ENCODE measurements at places on chromosomes 7 and 10.

DNA sequence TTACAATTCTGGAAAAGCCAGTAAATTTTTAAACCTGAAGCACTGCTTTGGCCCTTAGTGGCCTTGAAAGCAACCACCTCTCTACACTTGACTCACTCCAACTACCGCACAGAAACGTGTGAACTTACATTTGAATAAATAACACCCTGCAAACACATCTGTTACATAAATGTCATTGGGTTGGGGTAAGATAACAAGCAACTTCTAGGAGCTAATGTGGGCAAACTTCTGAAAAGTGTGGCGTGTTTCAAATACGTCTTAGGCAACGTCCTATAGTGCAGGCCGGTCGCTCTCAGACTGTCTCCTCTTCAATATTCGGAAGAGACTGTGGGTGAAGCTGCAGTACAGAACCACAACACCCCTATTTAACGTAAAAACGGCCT, 474 bp downstream of the ORC5 start:
- DNase-seq, result peak; percentile 11

DNA sequence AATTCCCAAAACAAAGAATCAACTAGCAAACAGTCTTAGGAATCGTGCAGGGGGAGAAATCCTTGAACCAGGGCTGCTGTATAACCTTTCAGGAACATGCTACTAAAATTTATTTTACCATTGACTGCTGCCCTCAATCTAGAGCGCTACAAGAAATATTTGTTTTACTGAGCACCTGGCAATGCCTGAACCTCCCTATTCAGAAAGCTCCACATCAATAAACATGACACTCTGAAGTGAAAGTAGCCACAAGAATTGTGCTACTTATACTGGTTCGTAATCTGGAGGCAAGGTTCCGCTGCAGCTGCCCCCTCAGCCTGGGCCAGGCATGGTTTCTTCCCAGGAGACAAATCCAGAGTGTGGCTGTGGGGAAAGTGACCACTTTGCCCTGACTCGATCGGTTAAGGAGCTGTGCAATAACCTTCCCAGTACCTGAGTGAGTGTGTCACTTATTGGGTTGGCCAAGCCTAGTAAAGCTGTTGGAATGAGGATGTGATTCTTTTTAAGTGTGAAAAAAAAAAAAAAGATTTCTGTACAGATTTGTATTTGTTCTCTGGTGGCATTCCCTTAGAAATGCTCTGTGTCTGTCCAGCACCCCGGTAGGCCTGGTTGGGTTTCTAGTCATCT, 7.7 kb downstream of the VWA2 start:
- DNase-seq, result no peak

GRCh38 chr7:146528581-146528980, 412.0 kb downstream of the CNTNAP2 start:
- DNase-seq, result no peak

DNA sequence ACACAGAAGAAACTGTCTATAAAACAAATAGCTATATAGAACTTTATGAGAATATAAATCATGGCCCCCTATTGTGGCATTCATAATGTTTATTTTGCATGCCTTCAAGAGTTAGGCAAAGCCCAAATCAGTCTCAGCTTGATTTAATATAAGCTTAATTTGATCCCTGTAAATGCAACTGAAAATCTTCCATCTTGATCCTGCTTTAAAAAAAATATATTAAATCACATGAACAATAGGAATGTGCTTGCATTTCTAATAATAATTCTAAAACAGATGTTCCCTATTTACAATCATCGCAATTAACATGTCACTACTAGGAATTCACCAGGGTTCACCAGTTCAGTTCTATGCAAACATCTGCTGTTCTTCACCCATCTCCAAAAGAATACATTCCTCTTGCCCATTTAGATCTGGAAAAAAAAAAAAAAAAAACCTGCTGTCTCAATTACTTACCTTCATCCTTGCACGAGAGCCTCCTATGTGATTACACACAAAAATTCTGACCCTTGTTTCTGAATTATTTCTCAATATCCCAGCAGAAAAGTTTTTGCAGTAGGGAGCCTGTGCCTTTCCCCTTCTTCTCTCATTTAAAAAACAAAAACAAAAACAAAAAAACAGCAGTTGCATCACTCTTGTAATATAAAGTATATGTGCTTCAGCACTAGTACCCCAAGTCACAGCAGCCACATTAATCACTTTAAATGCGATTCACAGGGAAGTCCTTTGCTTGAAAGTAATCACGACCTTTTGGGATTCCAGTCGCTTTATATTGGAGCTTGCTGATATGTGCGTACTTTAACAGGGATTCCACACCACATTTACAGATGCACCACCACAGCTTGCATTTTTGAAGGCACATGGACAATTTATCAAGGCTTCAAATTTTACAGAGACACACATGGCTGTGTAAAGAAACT, 194.8 kb upstream of the KMT2E start:
- DNase-seq, result no peak

- peak; percentile 65 for DNase-seq
These were observed 170.0 kb upstream of the MKLN1 start for GRCh38 chr7:131157530-131158243.

- DNase-seq, result no peak
These were observed 6.8 kb downstream of the ELMO1 start for GRCh38 chr7:37441816-37442215.

GRCh38 chr7:97006055-97006815, 882 bp downstream of the DLX6 start:
- DNase-seq, result no peak

GRCh38 chr10:71255808-71256660, 43.7 kb downstream of the UNC5B start:
- no peak for DNase-seq

DNA sequence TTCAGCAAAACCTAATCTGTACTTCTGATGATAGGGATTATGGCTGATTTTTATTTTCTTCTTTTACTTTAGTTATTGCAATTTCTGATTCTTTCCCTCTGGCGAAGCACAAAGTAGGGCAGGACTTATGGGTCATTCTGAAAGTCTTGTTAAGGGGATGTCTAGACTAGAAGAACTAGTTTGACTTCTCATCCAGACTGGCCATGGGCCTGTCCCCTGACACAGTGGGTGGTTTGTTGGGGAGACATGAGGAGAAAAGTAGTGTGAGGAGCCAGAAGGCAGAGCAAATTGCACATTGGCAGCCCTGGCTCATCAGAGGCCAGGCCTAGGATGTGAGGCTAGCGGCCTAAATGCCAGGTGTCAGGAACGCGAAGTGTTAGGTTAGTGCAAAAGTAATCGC, 152.8 kb downstream of the RTKN2 start:
- no peak for DNase-seq

DNA sequence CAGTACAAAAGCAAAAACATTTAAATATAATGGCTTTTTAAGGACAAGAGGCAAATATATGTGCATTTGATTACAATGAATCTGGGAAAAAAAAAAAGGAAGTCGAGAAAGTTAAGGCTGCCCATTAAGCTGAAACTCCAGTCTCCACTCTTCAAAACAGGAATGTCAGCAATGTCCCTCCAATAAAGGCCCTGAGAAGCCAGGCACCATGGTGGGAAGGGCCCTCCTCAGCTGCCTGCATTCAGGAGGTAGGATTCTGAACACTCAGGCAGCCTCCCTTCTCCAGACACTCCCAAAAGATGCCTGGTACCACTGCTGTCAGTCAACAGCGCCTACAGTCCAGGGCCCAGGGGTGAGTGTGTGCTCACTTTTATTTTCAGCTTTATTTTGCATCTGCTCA, 121.3 kb upstream of the MGMT start:
- no peak for DNase-seq

DNA sequence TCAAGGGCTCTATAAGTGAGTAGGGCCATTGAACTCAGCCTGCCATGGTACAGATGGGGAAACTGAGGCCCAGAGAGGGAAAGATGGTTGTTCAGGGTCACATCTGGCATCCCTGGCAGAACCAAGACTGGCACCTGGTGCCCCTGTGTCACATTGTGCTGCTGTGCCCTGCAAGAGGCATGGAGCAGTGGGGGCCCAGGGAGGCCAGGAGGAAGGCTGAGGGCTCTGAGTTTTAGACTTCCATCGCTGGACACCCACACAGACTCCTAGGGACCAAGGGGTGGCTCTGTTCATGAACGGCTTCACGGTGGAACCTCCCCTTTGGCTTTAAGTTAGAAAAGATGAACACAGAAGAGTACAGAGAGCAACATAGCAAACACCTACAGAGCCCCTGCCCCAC, 66.7 kb upstream of the AQP1 start:
- no peak for DNase-seq

DNA sequence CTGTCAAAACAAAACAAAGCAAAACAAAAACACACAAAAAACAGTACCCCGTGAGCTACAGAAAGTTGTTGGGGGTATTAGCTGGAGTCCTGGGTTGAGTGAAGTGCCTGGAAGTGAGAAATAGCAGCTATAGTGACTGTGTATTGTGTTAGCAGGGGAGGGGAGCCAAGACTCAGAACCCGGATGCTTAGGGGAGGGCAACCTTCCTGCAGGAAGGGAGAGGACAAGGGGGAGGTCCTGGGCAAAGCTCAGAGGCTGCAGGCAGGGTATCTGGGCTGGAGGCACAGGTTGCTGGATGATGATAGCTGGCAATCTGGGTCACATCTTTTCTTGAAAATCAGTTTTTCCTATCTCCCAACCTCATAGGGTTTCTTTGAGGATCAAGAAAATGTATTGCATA, 75.8 kb upstream of the PARD3 start:
- DNase-seq, result no peak

DNA sequence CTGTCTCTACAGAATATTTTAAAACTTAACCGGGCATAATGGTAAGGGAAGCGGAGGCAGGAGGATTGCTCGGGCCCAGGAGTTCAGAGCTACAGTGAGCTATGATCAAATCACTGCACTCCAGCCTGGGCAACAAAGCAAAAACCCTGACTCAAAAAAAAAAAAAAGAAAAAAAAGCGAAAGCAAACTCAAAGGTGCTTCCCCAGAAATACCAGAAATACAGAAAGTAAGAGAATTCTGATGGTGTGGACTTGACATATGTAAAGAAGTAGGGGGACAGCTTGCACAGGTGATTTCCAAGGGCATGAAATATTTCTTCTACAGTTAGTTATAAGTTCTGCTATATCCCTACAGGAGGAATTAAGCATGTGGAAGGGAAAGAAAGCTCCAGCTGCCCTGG, 69.7 kb upstream of the APBB1IP start:
- no peak for DNase-seq

- peak; percentile 67 for DNase-seq
These were observed 4.1 kb downstream of the JCAD start for GRCh38 chr10:30055226-30055662.

DNA sequence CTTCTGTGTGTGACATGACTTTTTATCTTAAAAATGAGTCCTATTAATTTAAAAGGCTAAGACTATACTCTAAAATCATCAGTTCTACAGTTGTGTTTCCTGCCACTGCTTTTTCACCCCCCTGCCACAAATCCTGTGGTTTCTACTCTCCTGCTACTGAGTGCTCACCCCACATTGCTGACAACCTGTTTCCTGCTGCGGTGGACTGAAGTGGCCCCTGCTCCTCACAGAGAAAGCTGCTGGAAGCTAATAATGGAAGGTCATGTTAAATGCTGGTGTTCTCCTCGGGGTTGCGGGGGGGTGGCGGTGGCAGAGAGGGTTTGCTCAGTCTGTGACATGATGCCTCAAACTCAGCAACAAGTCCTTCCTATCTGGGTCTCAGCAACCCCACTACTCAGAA, 113.2 kb upstream of the INHBA start:
- no peak for DNase-seq

GRCh38 chr10:9331583-9332008, 1277.1 kb downstream of the GATA3 start:
- peak; percentile 8 for DNase-seq

GRCh38 chr10:4345877-4346646, 479.9 kb upstream of the AKR1E2 start:
- no peak for DNase-seq

DNA sequence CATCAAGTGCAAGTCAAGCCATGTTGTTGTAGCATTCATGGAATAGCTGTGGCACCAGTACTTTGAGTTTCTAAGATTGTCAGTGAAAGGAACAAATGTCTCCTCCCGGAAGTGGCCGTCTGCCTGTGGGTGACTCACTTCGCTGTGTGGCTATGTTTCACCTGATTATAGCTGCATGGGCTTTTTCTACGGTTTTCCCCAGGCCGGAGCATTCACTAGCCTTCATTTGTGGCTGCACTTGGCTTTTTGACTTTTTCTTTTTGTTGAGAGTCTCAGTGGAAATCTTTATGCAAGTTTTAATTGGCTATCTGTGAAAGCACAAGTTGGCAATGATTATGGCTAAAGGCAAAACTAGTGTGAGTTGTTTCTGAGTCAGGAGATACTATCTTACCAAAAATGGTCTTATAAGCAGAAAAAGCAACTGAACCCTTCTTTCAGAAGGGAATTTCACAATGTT, 35.0 kb downstream of the SRI start:
- DNase-seq, result no peak

GRCh38 chr7:48360574-48360973, 189.3 kb downstream of the ABCA13 start:
- DNase-seq, result no peak

GRCh38 chr10:63584725-63585035, 63.5 kb downstream of the REEP3 start:
- DNase-seq, result no peak

DNA sequence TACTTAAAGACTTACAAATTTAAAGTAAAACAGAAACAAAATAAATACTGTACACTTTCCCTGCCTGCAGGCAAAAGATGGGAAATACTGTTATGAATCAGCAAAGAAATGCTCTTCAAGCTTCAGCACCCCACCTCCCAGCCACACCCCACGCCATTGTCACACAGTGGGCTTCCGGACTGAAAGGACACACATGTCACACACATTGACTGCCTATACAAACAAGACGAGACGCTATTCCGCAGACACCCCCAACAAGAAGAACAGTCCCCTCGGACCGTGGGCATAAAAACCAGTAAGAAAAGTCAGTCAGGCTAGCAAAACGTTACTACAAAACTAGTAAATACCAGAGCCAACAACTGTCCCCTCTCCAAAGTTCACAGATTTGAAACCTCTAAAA, 22.2 kb upstream of the PARP12 start:
- DNase-seq, result no peak

DNA sequence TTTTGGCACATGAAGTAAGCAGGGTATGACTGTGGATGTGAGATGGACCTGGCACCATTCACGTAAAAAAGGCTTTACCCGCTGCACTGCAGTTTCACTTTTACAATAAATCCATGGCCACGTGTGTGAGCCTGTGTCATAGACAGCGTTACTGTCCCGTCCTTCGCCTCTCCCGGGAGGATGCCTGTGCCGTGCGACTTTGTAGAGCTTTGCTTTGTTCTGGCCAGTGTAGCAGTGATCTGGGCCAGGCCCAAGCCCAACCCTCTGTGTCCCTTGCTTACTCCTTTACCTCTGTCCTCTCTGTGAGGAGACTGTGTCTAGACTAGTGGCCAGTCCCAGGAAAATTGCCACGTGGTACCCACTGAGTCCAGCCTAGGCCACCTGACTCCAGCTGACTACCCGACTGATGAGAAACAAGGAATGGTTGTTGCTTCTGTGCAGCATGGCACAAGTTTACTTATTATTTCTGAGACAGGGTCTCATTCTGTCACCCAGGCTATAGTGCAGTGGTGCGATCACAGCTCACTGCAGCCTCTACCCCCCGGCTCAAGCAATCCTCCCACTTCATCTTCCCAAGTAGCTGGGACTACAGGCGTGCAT, 48.1 kb downstream of the JAKMIP3 start:
- DNase-seq, result no peak

GRCh38 chr10:69901022-69901421, 99.3 kb downstream of the COL13A1 start:
- DNase-seq, result no peak

GRCh38 chr7:47091141-47091540, 490.8 kb downstream of the TNS3 start:
- DNase-seq, result peak; percentile 63

Data from GM04503 (cell line).